Body of pancreas (tissue), 4 donors: ENCODE measurements at places on chromosomes 5 and 9. TPM values are rescaled to one million over a fixed set of nuclear protein-coding genes. Genes with fewer than 3 reads are reported as not detected.
A peak's percentile ranks its signal among the peaks of the same experiment; 100 is the strongest.

- DNase-seq, result no peak
These were observed 15.9 kb downstream of the ADAMTSL1 start for GRCh38 chr9:18489861-18490260.

Gene PRSS3
- 604 TPM for total RNA-seq

GRCh38 chr9:114757395-114757794 lies 48.4 kb downstream of the TNFSF15 start:
- DNase-seq, result no peak

- no peak for DNase-seq
These were observed 631 bp upstream of the RCL1 start for GRCh38 chr9:4792054-4792571.

DNA sequence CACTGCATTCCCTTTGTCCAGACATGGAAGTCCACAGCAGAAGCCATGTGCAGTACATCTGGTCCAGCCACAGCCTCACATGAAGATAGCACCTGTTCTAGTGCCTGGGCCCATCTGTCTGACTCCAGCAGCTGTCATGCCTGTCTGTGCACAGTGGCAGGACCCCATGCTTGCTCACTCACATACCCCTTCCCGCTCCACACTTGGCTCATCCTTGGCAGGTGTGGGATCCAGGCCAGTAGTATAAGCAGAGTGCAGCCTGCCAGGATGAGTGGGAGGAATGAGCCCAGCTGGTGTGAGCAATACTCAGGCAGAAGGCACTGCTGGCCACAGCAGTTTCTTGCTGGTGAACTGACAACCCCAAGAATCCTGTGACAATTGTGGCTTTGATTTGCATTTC lies 168.0 kb downstream of the PRDM9 start:
- DNase-seq, result no peak

GRCh38 chr9:113425072-113425471 lies 14.5 kb downstream of the C9orf43 start:
- no peak for DNase-seq

- no peak for DNase-seq
These were observed 361.2 kb downstream of the NPR3 start for GRCh38 chr5:33072296-33072695.

Gene MELK
- total RNA-seq, result not detected

DNA sequence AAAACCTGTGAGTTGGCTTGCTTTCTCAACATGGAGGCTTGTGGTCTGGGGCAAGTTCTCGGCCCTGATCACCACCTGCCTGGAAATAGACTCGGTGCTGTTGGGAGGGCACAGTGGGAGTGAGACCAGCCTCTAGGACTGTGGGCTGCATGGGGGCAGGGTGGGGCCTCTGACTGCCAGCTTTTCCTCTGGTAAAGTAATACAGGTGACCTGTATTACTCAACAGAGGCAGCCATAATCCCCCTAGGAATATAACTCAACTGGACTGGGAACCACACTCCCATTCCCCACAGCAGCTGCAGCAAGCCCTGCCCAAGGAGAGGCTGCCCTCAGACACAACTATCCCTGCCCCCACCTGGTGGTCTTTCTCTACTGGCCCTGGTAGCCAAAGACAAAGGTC lies 72.8 kb downstream of the C9orf153 start:
- DNase-seq, result no peak

DNA sequence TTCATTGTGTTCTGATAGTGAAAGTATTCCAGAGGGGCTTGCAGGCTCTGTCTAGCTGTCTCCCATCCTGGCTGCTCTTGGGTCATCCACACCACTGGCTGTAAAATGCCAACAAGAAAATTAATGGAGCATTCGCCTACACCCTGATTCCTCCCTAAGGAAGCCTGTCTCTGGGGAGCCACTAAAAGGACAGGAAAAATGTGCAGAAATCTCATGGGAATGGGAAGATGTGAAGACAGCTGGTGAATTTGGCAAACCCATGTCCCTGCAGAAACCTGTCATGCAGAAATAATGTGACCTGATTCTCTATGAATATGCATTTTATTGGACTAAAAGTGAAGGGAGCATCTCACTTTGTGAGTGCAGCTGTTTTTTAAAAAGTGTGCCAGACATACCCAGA lies 265.6 kb downstream of the TUSC1 start:
- no peak for DNase-seq

GRCh38 chr5:168114444-168115017 lies 176.9 kb upstream of the WWC1 start:
- DNase-seq, result peak; percentile 58

Gene GLRA1
- total RNA-seq, result not detected

DNA sequence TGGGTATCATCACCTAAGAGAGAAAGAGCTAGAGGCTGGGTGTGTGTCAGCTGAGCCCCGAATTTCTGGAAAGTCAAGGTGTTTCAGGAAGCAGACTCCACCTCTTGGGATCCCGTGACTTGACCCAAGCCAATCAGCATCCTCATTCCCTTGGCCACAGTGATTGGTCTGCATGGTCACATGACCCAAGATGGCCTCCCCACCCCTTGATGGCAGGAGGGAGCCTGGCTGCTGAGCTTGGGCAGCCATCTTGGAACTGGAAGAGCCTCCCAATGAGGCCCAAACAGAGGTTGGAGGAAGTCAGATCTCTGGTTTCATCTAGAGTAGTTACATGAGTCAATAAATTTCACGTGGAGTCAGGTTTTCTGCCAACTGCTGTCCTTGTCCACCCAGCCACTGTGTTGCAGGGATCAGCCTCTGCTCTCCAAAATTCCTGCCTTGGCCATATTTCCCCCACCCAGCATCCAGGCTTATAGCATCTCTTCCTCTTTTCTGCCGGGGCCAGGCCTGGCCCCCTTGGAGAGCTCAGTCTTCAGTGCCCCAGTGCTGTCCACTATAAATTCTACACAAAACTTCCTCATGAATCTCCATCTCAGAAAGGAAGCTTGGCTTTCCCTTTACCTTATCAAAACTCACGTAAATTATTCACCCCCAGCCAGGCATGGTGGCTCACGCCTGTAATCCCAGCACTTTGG lies 17.2 kb upstream of the SUSD3 start:
- no peak for DNase-seq

Gene FOXI1
- not detected for total RNA-seq

GRCh38 chr9:113857875-113858274 lies 18.2 kb upstream of the ZNF618 start:
- DNase-seq, result peak; percentile 40

- no peak for DNase-seq
These were observed 31.9 kb downstream of the NIPSNAP3B start for GRCh38 chr9:104795857-104796256.

GRCh38 chr5:138588013-138588788 lies 13.0 kb upstream of the HSPA9 start:
- no peak for DNase-seq
